ENCODE measurements at places on chromosomes 4 and X.

DNA sequence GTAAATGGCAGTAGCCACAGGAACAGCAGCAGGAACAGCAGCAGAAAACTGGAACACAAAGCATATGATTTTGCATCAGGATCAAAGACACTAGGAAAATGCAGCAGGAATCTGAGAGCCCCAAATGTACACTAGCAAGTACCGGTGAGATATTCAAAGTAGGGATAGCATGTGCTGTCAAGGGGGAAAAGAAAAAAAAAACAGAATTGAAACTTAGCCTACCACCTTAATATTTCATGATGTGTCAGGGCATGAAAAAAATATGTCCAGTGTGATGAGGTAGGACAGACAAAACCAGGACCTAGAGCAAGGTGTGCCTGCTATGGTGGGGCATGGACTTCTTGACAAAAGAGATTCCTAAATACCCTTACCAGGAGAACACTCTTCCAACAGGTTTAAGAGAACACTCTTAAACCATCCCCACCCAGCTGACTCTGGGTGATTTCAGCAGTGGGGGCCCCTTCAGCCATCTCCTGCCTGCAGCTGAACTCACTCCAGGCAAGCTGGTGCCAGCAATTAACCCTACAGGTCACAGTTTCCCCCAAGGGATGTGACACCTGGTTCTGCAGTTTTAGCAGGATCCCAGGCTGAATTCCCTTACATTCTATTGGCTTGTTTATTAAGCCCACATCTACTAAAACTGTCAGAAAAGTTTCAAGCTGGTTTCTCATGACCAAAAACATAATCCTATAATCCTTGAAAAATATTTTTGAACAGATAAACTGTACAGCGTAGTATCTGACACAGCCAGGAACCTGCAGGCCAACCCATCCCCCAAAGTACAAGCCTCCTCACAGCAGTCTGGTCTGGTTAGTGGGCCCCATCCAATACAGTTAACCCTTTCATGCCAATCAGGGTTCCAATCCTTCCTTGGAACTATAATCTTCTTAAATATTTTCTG, 62.9 kb upstream of the FMR1 start:
- DNase-seq, result no peak

- DNase-seq, result no peak
Observed at GRCh38 chrX:54043541-54044125, 640 bp downstream of the PHF8 start.

DNA sequence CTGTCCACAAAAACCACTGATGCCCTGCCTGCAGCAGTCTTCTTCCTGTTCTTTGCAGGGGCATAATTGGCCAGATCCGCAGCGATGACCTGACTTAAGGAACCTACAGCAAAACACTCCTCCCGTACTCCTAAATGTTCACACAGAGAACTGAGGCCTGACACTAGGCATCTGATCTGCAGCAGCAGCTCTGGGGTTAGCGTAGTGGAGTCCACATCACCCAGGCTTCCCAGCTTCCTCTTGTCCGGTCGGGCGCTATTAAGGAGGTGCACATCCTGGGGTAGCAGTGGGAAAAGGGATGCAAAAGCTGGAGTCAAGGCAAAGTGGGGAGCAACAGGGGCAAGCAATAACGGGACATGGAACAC, 758 bp downstream of the SCFD2 start:
- DNase-seq, result peak; percentile 15

- peak; percentile 24 for DNase-seq
Observed at GRCh38 chr4:73341454-73341853, 62.6 kb upstream of the ALB start.

- no peak for DNase-seq
Observed at GRCh38 chr4:144590020-144590419, 55.9 kb upstream of the HHIP start.

DNA sequence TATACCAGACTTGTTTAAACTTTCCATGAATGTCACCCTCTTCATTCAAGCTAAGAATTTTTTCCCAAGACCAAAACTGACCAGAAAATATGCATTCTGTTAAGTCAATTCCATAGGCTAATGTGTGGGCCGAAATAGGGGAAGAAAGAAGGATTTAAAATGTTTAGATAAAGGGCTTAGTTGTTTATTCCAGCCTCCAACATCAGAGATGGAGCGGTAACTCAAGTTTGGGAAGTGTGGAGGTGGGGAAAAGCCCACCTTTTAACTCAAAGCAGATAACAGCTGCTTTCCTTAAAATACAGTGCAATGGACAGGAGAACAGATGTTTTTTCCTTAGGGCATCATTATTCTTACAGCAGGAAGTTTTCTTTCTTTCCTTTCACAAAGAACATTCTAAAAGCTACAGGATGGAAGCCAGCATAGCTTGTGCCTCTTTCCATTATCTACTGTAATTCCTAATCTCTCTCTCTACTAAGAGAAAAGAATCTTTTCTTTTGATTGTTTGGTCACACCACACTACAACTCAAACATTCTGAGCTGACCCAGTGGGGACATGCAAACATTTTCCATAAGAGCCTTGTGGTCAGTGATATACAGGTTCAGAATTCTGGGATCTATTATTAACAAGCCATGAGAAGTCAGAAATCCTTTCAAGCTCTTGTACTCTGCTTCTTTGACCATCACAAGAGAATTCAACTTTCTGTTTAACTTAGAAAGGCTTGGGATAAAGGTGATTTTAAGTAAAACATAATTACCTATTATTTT, 101.6 kb downstream of the PDE5A start:
- no peak for DNase-seq

DNA sequence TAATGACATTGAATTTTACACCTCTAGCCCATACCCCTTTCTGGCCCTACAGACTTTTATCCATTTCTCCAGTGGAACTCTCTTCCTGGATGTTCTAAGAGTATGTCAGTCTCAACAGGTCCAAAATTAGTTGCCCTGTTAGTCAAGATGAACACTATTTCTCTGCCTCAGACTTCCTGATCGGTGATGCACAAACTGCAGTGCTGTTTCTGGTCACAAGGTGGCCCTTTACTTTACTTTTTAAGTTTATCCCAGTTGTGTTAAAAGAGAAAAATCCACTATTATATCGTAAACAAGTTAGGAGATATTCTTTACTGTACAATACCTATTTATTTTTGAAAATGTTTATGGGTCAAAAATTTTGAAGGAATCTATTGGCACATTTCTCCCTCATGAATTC, 13.1 kb downstream of the TCEAL7 start:
- peak; percentile 45 for DNase-seq

DNA sequence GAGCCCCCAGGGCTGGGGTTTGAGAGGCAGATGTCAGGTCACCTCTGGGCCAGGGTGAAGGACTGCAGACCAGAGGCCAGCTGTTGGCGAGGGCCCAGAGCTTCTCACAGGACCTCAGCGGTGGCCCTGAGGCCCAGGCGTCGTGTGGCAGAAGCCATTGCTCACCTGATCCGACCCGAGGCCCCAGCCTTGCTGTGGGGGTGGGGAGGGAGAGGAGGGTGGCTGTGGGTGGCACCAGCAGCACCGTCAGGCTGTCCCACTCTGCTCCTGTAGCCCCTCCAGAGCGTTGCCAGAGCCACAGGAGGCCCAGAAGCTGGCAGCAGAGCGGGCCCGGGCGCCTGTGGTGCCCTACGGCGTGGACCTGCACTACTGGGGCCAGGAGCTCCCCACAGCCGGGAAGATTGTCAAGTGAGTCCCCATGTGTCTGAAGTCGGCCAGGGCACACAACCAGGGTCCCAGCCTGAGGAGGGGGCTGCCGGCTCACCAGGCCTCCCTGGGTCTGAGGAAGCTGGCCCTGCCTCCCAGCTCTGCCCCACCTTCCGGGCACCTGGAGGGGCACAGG, 28.8 kb downstream of the UVSSA start:
- no peak for DNase-seq

- DNase-seq, result no peak
Observed at GRCh38 chr4:187090401-187090800, 366.7 kb upstream of the FAT1 start.

GRCh38 chr4:56438766-56439165, 2.7 kb downstream of the PAICS start:
- DNase-seq, result no peak

- DNase-seq, result no peak
Observed at GRCh38 chr4:76199664-76200211, 13.9 kb downstream of the SCARB2 start.

GRCh38 chr4:77052352-77052751, 23.4 kb downstream of the CCNI start:
- peak; percentile 45 for DNase-seq

GRCh38 chrX:49877397-49878101, 1.7 kb upstream of the USP27X start:
- no peak for DNase-seq

- DNase-seq, result no peak
Observed at GRCh38 chrX:154352466-154352865, 22.0 kb downstream of the FLNA start.

- DNase-seq, result no peak
Observed at GRCh38 chrX:13287816-13288215, 32.0 kb downstream of the ATXN3L start.

GRCh38 chr4:188270273-188271069, 131.2 kb downstream of the TRIML1 start:
- no peak for DNase-seq

DNA sequence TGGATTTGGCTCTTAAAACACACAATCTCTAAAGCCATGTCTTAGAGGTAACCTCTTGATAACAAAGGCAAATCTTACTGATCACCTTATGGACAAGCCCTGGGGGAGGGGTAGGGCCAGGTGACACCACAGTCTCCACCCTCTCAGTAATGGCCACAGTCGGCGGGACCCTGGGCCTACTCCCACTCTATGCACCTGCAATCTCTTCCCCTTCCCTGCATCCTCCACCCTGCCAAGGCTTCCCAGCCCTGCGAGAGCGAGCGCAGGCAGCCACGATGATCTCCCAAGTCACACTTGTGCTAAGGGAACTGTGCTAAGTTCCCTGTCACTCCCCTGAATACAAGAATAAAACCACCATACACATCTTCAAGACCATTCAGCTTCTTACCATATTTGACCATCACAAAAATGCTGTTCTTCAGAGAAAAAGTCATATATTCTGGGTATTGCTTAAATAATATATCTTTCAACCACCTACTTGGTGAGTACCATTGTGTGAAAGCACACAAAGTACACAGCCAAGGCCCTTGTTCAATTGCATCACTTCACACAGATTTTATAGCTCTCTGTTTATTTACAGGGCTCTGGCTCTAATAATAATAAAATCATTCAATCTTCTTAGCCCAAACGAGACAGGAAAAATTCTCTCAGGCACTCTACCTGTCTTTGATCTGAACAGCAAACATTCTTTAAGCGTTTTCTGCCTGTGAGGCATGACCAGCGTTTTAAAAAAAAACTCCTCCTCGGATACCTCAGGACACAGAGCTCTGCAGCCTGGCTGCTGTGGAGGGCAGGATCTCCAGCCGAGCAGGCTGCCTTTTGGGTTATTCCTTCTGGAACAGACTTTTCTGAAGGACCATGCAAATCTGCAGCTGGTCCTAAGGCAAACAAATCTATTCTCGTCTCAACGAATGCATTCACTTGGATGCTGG, 115.7 kb upstream of the MAP3K15 start:
- no peak for DNase-seq

- DNase-seq, result peak; percentile 45
Observed at GRCh38 chr4:15654593-15655222, 449 bp downstream of the FBXL5 start.

DNA sequence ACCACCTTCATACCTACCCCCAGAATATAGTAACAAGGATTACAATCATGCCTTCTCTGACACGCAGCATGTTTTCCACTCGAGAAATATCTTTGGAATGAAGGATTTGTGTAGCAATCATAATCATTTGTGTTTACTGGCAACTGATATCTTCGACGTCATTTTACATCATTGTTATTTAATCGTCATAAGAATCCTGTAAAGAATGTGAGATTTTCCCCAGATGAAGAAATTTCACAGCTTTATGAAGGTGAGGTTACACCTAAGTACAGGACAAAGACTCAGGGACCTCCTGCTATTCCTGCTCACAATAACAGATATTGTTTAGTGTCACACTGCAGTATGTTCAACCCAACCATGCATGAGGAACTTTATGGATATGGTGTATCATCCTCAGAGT, 198.2 kb upstream of the LDB2 start:
- DNase-seq, result no peak

DNA sequence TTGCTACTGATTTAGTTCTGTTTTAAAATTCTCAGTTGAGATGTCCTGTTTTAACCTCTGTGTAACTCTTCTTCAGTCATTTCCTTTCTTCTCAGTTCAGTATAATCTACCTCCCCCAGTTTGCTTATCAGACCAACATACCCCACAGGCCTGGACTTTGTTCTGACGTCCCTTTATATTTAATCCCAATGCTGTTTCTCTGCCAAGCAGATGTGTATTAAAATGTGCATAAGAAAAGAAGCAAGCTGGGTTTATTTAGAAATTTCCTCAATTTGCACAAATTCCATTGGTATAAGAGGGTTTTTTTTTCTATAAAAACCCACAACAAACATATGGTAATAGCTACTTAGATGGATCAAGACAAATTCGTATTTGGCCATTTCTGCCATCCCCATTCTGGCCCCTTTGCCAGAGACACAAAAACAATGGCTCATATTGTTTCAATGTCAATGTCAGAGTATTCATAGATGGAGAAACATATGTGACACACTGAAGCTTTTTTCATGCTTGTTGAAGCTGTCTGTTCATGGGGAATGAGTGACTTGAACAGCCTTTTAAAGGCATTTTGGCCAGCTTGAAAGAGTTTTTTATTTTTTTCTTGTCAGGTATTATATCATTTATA, 24.5 kb downstream of the HCCS start:
- no peak for DNase-seq

GRCh38 chrX:38375891-38376290, 23.5 kb downstream of the OTC start:
- DNase-seq, result peak; percentile 0

DNA sequence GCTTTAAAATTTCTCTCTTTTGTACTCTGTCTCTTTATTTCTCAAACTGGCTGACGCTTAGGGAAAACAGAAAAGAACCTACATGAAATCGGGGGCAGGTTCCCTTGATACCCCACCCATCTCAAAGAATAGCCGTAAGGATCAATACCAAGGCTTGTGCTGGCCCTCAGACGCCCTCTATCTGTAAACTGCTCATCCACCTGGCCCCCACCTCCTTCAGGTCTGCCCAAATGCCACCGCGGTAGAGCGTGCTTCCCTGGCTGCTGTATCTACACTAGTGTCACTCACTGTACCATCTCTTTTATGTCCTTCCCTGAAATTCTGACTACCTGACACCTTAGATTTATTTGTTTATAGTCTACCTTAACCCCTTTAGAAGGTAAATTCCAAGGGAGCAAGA, 62.8 kb downstream of the SMIM20 start:
- DNase-seq, result no peak

- DNase-seq, result no peak
Observed at GRCh38 chr4:152039023-152039481, 278.2 kb upstream of the GATB start.

- no peak for DNase-seq
Observed at GRCh38 chr4:181264893-181265292, 978.3 kb upstream of the TENM3 start.

- DNase-seq, result peak; percentile 10
Observed at GRCh38 chr4:168923526-168924194, 86.4 kb downstream of the CBR4 start.

DNA sequence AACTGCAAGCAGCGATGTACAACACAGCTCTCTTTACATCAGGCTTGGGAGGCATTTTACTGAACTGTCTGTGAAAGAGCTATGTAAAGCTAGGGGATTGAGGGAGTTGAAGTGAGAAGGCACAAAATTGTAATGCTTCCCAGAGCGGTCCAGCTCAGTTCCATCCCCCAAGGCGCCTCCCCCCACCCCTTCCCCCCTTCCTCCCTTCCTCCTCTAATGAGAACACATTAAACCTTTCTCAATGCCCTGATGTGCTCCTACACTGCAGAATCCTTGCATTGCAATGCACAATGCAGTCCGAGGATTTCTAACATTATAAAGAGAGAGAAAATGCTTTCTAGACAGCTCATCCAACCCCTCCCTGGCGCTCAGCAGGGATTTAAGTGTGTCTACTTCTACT, 73.9 kb downstream of the CXXC4 start:
- no peak for DNase-seq

Data from T-helper 2 cell (primary cell).